ENCODE measurements at places on chromosomes 2 and 18. TPM values are rescaled to one million over a fixed set of nuclear protein-coding genes. Genes with fewer than 3 reads are reported as not detected.

The TGIF1 gene
- total RNA-seq, result 210 TPM

The FAP gene
- 25.0 TPM for total RNA-seq

The TMEM182 gene
- 1.8 TPM for total RNA-seq

The KLHL14 gene
- total RNA-seq, result 3.3 TPM

The DYNAP gene
- total RNA-seq, result not detected

The MOB1A gene
- total RNA-seq, result 96.0 TPM

The SERPINB10 gene
- not detected for total RNA-seq

The CUL3 gene
- 36.3 TPM for total RNA-seq

The SCN9A gene
- 1.8 TPM for total RNA-seq

The PNO1 gene
- total RNA-seq, result 17.6 TPM

The MDH1B gene
- total RNA-seq, result 1.4 TPM

The KCNJ13 gene
- total RNA-seq, result not detected

The MALL gene
- total RNA-seq, result 58.3 TPM

The C2orf69 gene
- total RNA-seq, result 7.7 TPM

The USP40 gene
- 31.6 TPM for total RNA-seq

The VAMP8 gene
- 26.7 TPM for total RNA-seq

The GPR45 gene
- total RNA-seq, result 0.25 TPM

The DSG1 gene
- total RNA-seq, result not detected

The LYPD1 gene
- 158 TPM for total RNA-seq

The RAMP1 gene
- total RNA-seq, result 6.4 TPM

The ZNF385B gene
- not detected for total RNA-seq

The UGT1A9 gene
- total RNA-seq, result 0.16 TPM

The EFR3B gene
- 1.1 TPM for total RNA-seq

The CNRIP1 gene
- 15.1 TPM for total RNA-seq

The CHRND gene
- total RNA-seq, result not detected

The AGXT gene
- total RNA-seq, result not detected

The MC2R gene
- total RNA-seq, result not detected

The DNAJB2 gene
- total RNA-seq, result 57.0 TPM

The SLC23A3 gene
- under 0.01 TPM for total RNA-seq

The PTPRM gene
- total RNA-seq, result 37.8 TPM

The DOK6 gene
- 5.2 TPM for total RNA-seq

The INPP5D gene
- total RNA-seq, result 2.7 TPM

The NTSR2 gene
- not detected for total RNA-seq

The DNAJC5G gene
- not detected for total RNA-seq

The POTEC gene
- total RNA-seq, result not detected

The ATRAID gene
- total RNA-seq, result 164 TPM

The LRATD1 gene
- total RNA-seq, result 2.8 TPM

The ALKAL2 gene
- total RNA-seq, result 0.25 TPM

The ACVR1C gene
- total RNA-seq, result under 0.01 TPM

The MYOM1 gene
- total RNA-seq, result 0.13 TPM

The SH3BP4 gene
- 69.3 TPM for total RNA-seq

The HES6 gene
- total RNA-seq, result 15.8 TPM

The NOSTRIN gene
- total RNA-seq, result not detected

The IL37 gene
- not detected for total RNA-seq

The FBLN7 gene
- 0.49 TPM for total RNA-seq

The GATA6 gene
- 20.7 TPM for total RNA-seq

The CTAGE1 gene
- not detected for total RNA-seq

The COL4A4 gene
- total RNA-seq, result 0.81 TPM

The BCL11A gene
- total RNA-seq, result 5.6 TPM

The OTX1 gene
- total RNA-seq, result 0.16 TPM

The GKN2 gene
- total RNA-seq, result not detected

The KIF5C gene
- total RNA-seq, result 0.33 TPM

The DSG2 gene
- 60.3 TPM for total RNA-seq

The AQP12A gene
- not detected for total RNA-seq

The TAF4B gene
- 4.4 TPM for total RNA-seq

Data from mesangial cell (primary cell).